ENCODE measurements at places on chromosomes 5 and 9.
A peak's percentile ranks its signal among the peaks of the same experiment; 100 is the strongest.

DNA sequence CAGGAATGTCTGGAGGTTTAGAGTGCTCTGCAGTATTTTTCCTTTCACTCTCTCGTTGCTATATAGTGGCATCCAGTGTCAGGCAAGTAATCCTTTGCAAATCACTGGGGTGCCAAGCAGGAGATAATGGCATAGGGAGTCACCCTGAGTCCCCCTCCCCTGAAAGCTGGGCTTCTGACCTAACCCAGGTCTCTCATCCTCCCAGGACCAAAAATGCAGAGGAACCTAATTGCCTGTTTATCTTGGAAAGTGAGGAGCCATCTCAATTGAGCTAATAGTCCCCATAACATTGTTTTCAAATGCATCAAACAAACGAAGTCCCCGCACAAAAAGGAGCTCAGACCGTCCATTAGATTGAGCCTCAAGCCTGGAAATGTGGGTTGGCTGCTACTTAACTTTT is 368.0 kb upstream of the IRX2 start:
- DNase-seq, result no peak

DNA sequence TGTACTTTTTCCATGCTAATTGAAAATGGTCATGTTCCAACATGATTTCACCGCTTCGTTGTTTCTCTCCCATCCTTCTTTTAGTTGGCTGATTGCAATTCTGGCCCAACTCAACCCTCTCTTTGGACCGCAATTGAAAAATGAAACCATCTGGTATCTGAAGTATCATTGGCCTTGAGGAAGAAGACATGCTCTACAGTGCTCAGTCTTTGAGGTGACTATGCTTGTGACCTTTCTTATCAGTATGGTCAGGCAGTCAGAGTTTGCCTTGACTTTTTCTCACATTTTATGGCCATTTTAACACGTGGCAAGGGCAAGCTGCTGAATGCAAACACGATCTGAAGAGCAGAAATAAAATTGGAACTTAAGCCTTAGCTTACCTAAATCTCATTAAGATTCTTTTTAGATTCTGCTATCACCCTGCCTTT is 36.0 kb upstream of the CREBRF start:
- DNase-seq, result no peak

GRCh38 chr9:93053781-93054331 is 4.6 kb upstream of the SUSD3 start:
- no peak for DNase-seq

DNA sequence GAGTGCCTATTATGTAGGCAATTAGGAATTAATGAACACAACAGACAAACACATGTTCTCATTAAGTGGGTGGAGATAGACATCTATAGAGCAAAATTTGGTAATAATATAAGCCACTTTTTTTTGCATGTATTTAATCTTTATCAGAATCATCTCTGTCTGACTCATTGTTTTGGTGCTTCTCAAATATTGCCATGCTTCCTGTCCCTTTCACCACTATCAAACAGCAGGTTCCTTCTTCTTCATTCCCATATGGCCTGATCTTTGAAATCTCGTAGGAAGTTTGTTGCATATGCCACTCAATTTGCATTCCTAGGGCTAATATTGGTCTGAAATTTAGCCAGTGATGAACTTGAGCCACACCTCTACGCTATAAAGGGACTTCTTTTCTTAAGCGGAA is 128.9 kb upstream of the SPEF2 start:
- DNase-seq, result no peak

- DNase-seq, result no peak
These were observed 16.4 kb downstream of the SLC12A2 start for GRCh38 chr5:128099944-128100343.

GRCh38 chr9:117103438-117104110 is 311.3 kb downstream of the ASTN2 start:
- no peak for DNase-seq

DNA sequence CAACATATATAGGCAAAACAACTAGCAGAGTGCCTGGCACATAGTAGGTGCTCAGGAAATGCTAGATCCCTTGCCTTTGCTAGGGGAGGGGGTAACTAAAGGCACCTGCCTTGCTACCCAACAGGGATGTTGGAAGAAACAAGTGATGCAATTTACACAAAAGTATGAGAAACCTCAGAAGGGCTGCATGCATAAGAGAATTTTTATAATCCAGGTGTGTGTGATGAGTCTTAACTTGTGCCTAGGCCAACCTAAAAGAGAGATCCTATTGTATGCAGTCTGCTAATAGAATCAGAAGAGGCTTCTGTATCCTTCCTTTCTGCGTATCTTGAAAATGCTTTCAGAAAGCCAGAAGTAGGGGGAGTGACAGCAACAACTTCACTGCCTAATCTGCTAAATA is 135.9 kb downstream of the SLIT3 start:
- DNase-seq, result no peak

GRCh38 chr5:6601816-6602215 is 31.0 kb downstream of the NSUN2 start:
- DNase-seq, result no peak

GRCh38 chr9:636931-637591 is 204.4 kb upstream of the DMRT1 start:
- DNase-seq, result no peak

- peak; percentile 8 for DNase-seq
These were observed 2.1 kb upstream of the OGN start for GRCh38 chr9:92406477-92406876.

GRCh38 chr5:59079622-59080620 is 497.0 kb downstream of the RAB3C start:
- no peak for DNase-seq

DNA sequence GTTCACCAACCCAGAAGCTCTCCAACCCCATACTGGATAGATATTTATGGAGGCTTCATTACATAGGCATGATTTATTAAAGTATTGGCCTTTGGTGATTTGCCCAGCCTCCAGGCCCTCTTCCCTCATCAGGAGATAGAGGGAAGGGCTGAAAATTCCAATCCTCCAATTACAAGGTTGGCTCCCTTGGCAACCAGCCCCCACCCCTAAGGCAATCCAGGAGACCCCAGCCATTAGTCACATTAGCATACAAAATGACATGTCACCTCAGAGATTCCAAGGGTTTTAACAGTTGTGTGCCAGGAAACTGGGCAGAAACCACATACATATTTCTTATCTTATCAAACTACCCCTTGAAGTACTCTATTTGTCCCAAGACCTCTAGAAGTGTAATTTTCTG is 210.0 kb downstream of the HINT1 start:
- no peak for DNase-seq

DNA sequence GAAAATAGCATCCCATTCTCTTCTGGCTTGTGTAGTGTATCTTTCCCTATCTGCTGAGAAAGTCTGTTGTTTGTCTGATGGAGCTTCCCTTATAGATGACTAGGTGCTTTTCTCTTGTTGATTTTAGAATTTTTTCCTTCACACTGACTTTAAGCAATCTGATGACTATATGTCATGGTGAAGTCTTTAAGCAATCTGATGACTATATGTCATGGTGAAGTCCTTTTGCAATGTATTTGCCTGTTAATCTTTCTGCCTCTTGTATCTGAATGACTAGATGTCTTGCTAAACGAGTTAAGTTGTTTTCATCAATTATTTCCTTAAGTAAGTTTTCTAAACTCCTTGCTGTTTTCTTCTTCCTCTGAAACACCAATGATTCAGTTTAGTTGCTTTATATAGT is 80.5 kb downstream of the RNF130 start:
- DNase-seq, result no peak

- DNase-seq, result no peak
These were observed 86.2 kb downstream of the PSAT1 start for GRCh38 chr9:78383130-78383529.

DNA sequence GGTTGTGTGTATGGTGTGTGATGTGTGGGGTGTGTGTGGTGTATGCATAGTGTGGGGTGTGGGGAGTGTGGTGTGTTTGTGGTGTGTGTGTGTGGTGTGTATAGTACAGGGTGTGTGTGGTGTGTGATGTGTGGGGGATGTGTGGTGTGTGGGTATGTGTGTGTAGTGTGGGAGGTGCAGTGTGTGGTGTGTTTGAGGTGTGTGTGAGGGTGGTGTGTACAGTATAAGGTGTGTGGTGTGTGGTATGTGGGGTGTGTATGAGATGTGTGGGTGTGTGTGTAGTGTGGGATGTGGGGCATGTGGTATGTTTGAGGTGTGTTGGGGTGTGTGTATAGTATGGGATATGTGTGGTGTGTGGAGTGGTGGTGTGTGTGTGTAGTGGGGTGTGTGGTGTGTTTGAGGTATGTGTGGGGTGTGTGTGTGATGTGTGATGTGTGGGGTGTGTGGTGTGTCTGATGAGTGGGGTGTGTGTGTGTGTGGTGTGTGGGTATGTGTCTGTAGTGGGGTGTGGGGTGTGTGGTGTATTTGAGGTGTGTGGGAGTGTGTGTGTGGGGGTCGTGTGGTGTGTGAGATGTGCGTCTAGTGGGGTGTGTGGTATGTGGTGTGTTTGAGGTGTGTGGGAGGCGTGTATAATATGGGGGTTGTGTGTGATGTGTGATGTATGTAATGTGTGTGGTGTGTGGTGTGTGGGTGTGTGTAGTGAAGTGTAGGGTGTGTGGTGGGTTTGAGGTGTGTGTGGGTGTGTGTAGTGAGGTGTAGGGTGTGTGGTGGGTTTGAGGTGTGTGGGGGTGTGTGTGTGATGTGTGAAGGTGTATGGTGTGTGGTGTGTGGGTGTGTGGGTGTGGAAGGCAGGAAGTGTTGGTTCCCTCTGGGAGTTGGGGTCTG is 8.6 kb downstream of the ECSCR start:
- DNase-seq, result no peak

- DNase-seq, result no peak
These were observed 139.5 kb downstream of the SAXO1 start for GRCh38 chr9:18893491-18893890.

DNA sequence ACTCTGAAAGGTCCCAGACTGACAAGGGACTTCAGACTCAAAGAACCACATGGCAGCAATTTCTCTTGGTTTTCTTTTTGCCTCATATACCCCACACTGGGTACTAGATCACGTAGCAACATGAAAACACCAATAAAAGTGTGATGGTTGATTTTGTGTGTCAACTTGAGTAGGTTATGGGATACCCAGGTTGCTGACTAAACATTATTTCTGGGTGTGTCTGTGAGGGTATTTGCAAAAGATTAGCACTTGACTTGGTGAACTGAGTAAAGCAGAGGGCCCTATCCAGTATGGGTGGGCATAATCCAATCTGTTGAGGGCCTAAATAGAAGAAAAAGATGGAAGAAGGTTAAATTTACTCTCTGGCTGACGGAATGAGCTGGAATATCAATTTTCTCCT is 53.8 kb upstream of the ZNF618 start:
- DNase-seq, result no peak

DNA sequence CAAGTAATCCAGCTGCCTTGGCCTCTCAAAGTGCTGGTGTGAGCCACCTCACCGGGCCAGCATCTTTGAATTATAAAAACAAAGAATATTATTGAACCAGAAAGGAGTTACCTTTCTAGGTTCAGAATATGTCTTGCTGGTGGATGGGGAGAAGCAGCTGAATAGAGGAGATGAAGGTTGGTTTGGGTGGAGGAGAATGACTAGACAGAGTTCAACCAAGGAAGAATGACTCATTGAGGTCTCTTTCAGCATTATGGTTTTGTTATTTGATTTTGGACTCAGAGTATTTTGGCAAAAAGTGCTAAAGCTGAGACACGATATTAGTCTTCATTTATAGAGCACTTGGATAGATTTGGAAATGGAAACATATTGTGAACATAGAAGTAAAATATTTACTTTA is 75.2 kb upstream of the MPDZ start:
- no peak for DNase-seq

GRCh38 chr5:54226215-54226614 is 84.2 kb downstream of the ARL15 start:
- no peak for DNase-seq

- no peak for DNase-seq
These were observed 18.7 kb downstream of the ROPN1L start for GRCh38 chr5:10460252-10460906.

DNA sequence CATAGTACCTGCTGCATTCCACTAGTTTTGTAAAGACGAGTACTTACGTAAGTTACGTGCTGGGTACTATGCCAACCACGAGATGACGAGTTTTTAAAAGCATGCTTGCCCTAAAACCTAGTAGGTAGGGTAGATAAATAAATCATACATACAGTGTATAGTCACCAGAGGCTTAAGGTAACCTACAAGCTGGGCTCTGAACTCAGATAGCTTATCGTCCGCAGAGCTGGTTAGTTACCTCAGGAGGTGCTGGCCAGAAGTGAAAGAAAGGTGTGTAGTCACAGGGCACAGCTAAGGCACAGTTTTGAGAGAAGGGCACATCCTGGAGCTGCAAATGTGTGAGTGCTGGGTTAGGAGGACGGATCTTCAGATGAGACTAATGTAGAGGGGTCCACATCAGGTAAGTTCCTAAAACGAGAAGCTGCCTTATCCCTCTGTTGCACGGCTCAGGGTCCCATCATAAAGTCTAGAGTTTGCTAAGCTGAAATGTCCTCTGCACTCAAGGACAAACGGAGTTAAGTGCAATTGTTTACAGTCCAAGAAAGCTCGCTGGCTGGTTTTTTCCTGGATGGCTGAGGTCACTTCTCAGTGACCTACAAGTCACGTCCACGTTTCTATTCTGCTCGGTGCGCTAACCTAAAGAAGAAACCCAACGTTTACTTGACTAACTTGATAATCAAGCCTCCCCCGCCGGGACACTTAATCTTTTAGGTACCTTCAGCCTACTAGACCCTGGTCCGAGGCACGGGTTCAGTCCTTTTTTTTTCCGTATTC is 1.1 kb upstream of the SNX24 start:
- no peak for DNase-seq

- DNase-seq, result no peak
These were observed 60.9 kb upstream of the CPLX2 start for GRCh38 chr5:175810457-175810856.

DNA sequence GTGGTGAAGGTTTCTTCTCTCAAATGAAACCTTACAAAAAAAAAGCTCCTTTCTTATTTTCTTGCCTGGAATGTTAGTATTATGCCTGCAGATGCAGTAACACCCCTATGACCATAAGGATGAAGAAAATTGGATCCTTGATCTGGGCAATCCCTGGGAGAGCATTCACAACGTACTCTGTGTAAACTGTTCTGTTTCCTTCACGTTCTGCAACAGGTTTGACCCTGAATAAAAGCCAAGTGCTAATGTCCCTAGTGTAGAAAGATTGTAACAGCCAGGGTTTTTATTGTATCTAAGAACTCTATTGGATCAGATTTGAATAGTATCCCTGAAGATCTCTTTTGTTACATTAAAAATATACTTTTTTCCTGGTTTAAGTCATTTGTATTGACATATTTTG is 1639.6 kb upstream of the ACO1 start:
- DNase-seq, result no peak

DNA sequence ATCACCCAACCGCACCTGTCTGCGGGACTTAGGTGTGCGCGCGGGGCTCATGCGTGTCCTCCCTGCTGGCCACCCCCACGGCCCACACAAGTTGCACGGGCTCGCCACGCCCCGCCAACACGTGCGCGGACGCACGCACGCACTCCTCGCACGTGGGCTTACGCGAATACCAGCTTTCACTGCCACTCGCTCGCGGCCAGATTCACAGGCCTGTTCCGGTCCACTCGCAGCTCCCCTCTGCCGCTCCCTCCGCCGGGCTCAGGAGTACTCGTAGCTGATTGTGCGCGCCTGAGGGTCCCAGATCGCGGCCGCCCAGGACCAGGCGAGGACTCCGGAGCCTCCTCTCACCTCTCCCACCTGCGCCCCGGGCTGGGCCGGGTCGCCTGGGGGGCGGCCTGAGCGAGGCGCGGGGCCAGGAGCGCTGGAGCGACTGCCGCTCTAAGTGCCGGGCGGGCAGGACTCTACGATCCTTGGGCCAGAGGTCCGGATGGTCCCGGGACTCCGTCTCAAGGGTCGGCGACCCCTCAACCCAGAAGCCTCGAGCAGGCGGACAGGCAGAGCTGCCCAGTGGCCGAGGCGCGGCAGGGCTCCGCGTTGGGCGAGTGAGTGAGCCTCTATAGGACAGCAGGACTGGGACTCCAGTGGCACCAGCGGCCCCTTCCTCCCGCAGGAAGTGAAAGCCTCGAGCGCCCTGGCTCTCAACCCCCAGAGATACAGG is 3.4 kb downstream of the PCDHGC5 start:
- DNase-seq, result no peak
